H4 (cell line): ENCODE measurements at places on chromosomes 3 and 15. TPM values are rescaled to one million over a fixed set of nuclear protein-coding genes. Genes with fewer than 3 reads are reported as not detected.
A peak's percentile ranks its signal among the peaks of the same experiment; 100 is the strongest.

GRCh38 chr3:13645801-13646637 is 97.1 kb downstream of the FBLN2 start:
- no peak for DNase-seq

GRCh38 chr15:93478947-93479346 is 389.9 kb upstream of the RGMA start:
- DNase-seq: no peak

DNA sequence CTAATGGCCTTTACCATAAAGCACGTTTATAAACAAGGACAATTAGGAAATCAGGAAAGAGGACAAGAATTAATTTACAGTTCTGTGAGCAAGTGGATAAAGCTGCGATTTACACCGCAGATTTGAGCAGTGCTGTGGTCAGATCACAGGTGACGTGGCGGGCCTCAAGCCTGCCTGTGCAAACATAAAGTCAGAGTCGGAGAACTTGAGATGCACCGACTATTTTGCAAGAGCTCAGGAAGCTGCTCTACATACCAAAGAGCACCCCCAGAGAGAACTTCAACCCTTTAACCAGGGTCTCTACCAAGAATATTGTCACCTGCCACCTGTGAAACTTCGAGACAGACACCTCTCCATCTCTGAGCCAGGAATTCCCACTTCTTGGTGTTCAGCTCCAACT is 35.7 kb downstream of the MECOM start:
- no peak for DNase-seq

DNA sequence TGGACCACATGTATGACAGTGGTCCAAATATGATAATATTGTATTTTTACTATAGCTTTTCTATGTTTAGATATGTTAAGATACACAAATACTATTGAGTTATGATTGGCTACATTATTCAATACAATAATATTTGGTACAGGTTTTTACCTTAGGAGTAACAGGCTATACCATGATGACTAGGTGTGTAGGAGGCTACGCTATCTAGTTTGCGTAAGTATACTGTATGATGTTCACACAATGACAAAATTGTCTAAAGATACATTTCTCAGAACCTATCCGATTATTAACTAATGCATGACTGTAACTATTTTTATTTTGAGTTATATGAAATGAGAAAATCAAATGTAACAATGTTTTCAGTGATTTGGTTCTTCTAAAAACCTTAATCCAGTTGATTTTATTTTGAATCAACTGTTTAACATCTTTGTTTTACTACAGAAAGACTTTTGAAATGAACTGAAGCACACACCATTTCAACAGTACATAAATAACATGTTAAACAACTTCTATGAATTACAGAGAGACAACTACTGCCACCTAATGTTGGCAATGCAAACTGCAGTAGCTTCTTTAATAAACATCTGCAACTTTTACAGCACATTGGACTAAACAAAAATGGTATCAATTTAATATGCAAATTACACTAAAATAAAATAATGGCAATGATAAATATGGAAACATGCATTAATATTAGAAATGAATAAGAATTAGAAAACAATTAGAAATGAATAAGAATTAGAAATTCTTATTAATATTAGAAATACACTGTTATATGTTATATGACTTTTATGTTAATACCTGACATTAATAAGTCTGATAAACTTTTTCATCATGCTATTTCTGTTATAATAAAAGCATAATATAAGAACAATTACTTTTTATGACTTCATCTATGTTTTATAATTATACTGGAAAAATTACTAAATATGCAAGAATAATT is 255.7 kb downstream of the MBNL1 start:
- DNase-seq: peak; percentile 57

Gene ADAMTS7
- total RNA-seq: 1.5 and 5.5 TPM in 2 replicates

Gene FES
- 0.43 and 0.88 TPM in 2 replicates for total RNA-seq
